D341Med (cell line): ENCODE measurements at places on chromosomes 2 and 18.

- DNase-seq, result no peak
Measured at GRCh38 chr18:55748227-55748738, 160.3 kb upstream of the TCF4 start.

DNA sequence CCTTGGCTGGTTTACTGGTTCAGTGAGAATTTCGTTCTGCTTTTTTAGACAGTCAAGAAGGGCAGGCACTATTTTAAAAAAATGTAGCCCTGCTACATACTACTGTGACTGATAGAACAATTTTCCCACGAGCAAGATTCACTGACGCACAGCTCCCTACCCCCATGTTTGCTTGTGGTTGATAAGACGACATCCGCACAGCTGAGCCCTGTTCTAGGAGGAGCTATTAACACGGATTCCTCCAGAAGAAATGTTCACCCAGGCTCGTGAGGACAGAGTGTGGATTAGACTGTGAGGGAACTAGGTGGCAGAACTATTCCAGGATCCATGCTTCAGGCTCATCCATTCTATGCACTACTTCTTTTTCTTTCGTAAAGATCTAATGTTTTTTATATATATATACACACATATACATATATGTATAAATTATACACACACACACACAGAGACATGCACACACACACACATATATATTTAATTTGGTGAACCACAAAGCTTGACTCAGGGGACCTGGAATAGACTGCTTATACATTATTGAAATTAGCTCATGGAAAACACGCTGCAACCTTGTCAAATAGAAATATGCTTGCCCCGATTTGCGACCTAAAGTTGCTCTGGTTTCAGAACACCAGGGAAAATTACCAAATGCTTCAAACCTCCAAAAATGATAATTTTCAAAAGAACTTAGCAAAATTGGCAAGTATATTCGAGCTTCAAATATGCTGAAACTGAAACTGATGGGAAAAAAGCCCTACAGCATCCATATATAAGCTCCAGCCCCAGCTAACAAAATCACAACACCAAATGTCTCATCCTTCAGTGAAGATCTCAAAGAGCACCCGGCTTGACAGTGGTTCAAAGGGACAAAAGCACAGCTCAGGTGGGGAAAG lies 370.4 kb downstream of the SOCS6 start:
- no peak for DNase-seq

DNA sequence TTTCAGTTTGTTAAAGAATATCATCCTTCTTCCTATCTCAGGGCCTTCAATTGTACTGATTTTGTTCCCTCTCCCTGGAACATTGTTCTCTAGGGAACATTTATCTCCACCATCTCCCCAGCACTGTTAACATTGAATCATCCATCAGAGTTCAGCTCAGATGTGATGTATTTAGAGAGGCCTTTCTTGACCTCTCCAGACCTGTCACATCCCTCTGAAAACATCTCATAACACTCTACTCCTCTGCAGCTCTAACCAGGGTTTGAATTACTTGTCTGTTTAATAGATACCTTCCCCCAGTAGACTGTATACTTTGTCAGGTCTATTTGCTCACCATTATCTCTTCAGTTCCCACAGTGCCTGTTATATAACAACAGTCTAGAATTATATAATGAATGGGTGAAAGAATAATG lies 98.6 kb downstream of the GALNT1 start:
- DNase-seq, result no peak

GRCh38 chr2:145598434-145598833 lies 1078.5 kb upstream of the ZEB2 start:
- no peak for DNase-seq

- DNase-seq, result no peak
Measured at GRCh38 chr2:232528746-232529460, 2.9 kb downstream of the CHRND start.

GRCh38 chr18:68557183-68557582 lies 157.7 kb downstream of the TMX3 start:
- DNase-seq, result no peak

GRCh38 chr18:56815926-56816325 lies 164.8 kb downstream of the WDR7 start:
- DNase-seq, result no peak

DNA sequence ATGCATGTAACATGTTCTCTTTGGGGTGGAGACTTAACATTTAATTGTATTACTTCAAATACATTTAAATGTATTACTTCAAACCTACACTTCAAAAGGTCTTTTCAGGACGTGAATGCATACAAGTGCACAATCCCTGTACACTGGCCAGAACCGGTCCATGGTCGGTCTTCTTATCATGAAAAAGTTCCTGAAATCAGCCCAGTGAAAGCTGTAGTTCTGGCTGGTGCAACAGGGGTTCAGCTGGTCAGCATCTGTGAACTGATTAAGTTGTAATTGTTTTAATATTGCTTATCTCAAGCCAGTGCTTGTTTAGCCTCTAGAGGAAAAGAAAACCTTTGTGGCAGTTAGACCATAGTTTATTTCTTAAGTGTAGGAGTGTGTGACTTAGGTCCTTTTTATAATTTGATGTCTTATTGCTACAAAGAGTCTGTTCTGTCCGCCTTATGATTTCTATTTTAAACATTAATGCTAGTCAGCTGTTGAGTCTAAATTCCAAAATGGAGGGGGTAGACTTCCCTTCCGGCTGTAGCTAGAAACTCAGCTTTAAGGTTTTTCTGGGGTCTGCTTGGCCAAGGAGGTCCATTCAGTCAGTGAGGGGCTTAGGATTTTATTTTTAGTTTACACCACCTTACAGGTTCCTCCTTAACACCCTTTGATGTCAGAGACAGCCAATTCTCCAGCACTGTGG lies 768 bp upstream of the CYBRD1 start:
- DNase-seq, result no peak

DNA sequence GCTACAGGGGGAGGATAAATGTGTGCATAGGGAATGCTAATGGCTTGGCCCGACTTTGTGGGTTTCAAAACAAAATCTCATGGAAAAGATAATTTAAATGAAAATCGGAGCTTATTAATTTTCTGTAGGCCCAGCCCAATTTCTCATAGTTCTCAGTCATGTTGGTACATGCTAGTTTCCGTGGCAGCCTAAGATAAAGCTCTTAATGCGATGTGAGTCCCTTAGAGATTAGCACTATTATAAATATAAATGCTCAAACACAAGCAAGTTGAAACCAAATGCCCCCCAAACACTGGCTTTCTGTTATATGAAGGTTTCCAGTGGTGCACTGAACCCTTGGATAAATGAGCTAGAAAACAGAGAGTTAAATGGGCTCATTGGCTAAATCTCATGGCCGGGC lies 168.0 kb downstream of the BCL2 start:
- no peak for DNase-seq

- no peak for DNase-seq
Measured at GRCh38 chr2:114553027-114553426, 110.6 kb downstream of the DPP10 start.

GRCh38 chr2:156867201-156867600 lies 390.3 kb upstream of the GALNT5 start:
- DNase-seq, result no peak

- DNase-seq, result peak; percentile 67
Measured at GRCh38 chr2:44768438-44769236, 172.9 kb upstream of the SIX3 start.

GRCh38 chr2:44112096-44112495 lies 56.6 kb upstream of the PPM1B start:
- no peak for DNase-seq

DNA sequence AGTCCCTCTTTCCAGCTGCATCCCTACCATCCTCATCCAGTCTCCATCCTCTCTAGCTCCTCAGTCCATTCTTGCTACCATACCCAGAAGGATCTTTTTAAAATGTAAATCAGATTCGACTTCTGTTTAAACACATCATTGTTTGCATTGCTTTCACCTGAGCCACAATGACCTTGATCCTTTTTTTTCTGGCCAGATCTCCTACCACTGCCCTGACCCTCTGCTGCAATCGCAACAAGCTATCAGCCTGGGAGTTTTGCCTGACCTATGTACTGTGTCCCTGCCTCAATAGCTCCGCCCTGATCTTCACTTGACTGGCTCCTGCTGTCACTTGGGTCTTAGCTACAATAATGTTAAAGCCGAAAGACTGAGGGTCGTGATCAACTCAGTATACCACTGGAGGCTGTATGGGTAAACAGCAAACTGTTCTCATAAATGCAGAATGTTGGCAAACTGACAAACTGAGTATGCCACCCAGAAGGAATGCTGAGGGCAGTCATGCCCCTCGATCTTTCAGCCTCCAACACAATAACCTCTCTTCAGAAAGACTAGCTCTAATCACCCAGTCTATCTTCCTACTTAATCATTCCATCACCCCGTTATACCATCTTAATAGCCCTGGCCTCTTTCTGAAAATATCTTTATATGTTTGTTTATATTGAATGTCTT lies 2.6 kb upstream of the RBM43 start:
- DNase-seq, result no peak

GRCh38 chr2:73963385-73964120 lies 21.2 kb upstream of the TET3 start:
- no peak for DNase-seq

DNA sequence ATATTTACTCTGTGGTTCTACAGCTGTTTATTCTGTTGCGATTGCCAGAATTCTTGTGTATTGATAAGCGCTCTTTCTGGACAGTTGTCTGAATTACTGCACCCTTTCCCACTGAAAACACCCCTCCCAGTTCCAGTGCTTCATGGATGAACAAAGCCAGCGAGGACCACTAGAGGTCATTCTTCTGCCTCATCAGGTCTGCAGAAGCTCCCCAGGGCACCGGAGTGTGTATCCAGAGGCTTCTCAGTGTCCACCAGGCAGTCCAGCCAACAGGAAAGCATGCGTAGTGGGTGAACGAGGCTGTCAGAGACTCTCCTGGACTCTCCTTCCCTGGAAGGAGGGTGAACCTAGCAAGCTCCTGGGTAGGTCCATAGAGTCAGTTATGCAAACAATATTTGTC lies 40.6 kb upstream of the INHBB start:
- DNase-seq, result no peak

DNA sequence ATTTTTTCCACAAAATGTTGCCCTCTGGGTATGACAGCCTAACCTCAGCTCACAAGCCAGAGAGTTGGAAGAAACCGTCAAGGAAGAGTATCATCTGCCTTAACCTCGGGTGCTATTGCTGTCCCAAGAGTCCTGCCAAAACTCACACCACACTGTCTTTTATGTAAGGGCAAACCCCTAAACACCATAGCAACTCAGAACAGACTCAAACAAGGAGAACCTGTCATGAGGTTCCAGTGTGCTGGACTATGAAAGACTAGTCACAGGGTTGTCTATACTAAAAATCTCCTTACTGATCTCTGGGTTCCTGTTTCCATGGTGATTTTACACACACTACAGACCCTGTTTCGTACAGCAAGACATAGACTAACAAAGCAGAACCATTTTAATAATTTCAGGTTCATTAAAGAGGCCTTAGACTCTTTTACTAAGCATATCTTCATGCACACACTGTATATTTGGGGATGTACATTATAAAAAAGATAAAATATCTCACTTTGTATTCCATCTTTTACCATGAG lies 159.8 kb downstream of the PKP4 start:
- no peak for DNase-seq

DNA sequence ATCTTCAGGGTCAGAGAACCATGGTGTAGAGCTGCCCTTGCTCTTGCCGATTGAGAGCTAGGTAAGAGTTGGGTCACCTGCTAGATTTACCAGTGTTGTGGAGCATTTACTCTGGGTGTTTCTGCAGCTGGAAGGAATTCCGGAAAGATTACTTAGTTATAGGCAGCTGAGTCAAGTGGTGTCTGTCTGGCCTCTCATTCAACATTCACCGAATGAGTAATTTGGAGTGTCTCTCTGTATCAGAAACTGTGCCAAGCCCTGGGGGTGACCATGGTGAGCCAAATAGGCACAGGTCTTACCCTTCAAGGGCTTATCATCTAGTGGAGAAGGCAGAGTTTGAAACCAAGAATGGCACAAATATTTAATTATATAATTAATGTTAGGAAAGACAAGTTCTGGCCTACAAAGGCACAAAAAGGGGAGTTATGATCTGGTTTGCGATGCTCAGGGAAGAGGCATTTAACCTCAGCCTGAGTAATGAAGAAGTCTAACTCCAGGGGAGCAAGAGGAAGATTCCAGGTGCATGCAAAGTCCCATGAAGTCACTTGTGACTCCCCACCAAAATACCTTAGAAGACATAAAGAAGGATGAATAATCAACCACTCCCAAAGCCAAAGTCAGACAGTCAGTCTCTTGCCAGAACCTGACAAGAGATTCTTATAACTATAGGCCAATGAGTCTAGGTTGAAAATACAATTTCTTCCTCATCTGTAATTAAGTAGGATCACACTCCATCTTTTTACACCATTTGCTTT lies 12.5 kb downstream of the SETBP1 start:
- no peak for DNase-seq

- DNase-seq, result no peak
Measured at GRCh38 chr2:128710729-128711128, 392.1 kb upstream of the HS6ST1 start.

- no peak for DNase-seq
Measured at GRCh38 chr2:26344581-26345282, 1.2 kb upstream of the SELENOI start.

- no peak for DNase-seq
Measured at GRCh38 chr2:120729406-120730399, 6.0 kb upstream of the GLI2 start.

DNA sequence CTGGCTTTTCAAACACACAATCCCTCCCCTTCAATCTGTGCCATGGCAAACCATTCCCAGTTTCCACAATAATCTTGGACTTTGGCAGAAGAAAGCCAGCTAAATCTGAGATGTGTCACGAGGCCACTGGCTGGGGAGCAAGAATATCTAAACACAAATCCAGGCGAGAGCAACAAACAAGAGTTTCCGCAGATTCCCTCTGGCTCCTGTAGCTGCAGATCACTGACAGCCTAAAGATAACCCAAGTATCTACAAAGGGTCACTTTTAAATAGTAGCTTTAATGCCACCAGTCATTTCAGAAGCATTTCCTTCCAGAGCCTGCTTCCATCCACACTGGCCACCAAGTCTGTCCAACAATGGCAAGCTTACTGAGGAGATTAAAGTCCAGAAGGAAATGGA lies 86.9 kb downstream of the ACVR1 start:
- DNase-seq, result no peak

GRCh38 chr18:12315911-12316310 lies 7.9 kb downstream of the TUBB6 start:
- no peak for DNase-seq

DNA sequence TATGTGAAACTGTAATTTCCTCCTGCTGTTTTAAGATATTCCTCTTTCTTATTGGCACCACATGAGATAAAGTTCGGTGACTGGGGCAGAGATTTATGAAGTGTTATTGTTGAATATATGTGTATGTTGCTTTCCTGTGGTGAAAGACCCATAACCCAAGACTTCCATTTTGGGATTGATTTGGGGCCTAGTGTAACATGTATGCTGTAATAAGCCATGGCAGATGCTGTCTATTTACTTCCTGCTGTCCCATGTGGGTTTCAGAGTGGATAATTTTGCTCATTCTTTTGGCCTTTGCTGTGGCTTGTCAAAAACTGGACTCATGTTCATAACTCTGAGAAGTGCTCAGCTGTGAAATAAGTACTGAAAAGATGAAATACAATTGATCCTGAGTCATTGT lies 10.8 kb upstream of the MYO1B start:
- no peak for DNase-seq
